IPS-NIHi11 (cell line): ENCODE measurements at places on chromosomes 16 and 17.

- no peak for DNase-seq
These were observed 29.1 kb upstream of the ERN1 start for GRCh38 chr17:64158831-64159590.

GRCh38 chr16:77322757-77323156 lies 112.1 kb downstream of the ADAMTS18 start:
- no peak for DNase-seq

DNA sequence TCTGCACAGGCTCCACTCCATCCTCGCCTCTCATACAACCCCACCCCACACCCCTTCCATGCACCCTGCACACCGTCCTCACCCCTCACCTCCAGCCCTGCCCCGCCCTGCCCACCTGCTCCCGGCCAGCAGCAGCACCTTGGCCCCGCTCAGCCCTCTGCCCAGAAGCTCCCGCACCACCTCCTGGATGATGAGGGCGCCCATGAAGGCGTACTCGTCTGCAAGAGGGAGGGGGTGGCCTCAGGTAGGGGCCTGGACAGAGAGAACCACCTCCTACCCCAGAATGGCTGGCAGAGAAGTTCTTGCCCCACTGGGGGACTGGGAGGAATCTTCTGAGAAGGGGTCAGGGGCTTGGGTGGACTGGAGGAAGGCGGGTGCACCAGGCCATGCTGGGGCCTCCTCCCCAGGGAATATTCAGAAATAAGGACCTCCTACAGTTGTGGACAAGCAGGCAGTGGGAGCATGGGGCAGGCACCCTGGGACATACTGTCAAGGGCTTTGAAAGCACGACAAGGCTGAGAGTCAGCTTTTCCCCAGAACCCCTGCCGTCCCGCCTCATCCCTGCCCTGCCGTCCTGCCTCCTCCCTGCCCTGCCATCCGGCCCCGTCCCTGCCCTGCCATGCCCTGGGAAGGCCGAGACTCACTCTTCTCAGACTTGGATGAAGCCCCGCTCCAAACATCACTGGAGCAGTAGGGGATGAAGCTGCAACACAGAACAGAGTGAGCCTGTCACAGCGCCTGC lies 3.1 kb downstream of the NOTUM start:
- no peak for DNase-seq

DNA sequence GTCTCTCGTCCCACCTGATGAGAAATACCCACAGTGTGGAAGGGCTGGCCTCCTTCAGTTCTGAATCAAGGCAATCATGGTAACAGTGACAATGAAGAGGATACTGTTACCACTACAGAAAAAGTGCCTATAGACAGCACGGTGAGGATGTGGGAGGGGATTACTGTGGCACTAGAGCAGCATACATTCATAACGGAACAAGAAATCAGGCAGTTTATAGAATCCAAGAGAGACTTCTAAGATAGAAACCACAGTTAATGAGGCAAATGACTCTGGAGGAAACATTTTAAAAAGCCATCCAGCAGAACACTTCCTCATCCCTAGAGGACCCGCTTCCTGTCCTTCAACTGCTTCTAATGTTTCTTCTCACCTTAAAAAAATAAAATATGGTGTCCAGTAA lies 2.7 kb downstream of the RUSF1 start:
- DNase-seq, result no peak

DNA sequence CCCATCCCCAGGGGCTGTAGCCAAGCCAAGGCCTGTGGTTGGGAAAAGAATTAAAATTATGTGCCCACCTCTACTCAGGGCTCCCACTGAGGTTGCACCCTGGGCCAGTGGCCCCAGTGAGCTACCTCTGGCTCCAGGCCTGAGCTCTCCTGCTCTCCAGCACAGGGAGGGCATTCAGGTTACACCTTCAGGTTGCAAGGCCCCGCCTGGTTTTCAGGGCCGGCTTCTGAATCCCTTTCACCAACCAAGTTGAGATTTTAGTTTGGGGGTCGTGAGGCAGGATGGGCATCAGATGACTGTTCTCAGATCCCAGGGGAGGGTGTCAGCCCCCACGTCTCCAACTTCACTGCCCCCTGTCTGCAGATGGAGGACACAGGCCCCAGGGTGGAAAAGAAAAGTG lies 8.0 kb upstream of the KATNB1 start:
- no peak for DNase-seq

DNA sequence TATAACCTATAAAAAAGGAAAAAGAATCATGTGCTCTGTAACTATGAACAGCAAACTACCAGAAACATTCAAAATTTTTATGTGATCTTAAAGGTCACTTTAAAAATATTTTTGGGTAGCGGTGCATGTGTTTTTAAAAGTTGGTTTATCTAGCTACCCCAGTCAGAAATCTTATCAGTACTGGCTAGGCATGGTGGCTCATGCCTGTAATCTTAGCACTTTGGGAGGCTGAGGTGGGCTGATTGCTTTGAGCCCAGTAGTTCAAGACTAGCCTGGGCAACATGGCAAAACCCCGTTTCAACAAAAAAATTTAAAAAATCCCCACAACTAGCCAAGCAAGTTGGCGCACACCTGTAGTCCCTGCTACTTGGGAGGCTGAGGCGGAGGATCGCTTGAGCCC lies 3.7 kb downstream of the CAPNS2 start:
- DNase-seq, result no peak

DNA sequence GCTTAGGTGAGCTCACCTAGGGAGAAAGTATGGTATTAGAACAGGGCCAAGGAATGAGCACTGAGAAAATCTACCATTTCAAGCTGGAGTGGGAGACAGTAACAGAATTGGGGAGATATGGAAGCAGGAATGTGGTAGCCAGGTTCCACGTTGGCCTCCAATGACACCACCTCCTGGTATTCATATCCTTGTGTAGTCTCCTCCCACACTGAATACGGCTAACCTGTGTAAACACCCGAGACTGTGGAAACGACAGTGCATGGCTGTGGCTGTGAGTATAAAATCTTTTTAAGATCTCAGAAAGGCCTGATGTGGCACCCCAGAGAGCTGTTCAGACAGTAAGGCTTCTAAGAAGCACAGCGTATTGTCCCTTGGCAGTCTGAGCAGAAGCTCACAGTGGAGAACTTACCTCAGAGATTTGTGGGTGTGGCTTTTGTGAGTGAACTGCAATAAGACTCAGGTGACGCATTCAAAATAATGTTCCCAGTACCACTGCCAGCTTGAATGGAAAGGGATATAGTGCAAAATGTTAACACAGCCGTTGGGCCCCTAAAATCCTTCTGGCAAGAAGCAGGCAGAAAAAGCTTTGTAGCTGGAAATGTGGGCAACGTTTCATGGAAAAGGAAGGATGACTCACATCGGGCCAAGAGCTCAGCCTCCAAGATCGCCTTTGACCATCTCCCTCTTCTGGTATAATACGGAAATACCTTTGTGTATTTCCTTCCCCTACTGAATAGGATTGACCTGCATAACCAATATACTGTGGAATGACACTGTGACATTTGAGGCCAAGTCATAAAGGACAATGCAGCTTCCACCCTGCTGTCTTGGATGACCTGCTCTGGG lies 14.4 kb downstream of the SDR42E1 start:
- peak; percentile 50 for DNase-seq

- DNase-seq, result peak; percentile 21
These were observed 290 bp downstream of the TOB1 start for GRCh38 chr17:50865868-50866260.

DNA sequence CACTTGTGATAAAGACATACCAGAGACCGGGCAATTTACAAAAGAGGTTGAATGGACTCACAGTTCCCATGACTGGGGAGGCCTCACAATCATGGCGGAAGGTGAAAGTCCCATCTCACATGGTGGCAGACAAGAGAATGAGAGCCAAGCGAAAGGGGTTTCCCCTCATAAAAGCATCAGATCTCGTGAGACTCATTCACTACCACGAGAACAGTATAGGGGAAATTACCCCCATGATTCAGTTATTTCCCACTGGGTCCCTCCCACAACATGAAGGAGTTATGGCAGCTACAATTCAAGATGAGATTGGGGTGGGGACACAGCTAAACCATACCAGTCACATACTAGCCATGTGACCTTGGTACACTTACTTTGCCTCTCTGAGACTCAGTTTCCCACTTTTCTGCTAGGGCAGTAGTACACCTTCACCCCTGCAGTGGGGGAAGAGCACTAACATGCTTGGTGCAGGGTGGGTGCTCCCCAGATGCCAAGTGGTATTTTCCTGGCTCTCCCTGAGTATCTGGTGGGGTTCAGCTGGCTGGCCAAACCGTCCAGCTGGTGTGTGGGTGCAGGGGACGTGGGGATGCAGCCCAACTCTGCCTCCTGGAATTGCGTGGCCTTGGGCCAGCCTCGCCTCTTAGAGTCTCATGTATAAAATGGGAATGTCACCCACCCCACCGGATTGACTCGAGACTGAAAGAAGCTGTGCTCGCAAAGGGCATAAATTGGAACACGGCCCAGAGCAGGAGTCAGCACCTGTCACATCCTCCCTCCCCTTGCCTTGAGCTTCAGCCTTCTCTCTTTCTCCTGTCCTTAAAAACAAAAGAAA lies 364.1 kb downstream of the CPPED1 start:
- DNase-seq, result no peak

- DNase-seq, result no peak
These were observed 88.6 kb downstream of the AMFR start for GRCh38 chr16:56336711-56337110.

DNA sequence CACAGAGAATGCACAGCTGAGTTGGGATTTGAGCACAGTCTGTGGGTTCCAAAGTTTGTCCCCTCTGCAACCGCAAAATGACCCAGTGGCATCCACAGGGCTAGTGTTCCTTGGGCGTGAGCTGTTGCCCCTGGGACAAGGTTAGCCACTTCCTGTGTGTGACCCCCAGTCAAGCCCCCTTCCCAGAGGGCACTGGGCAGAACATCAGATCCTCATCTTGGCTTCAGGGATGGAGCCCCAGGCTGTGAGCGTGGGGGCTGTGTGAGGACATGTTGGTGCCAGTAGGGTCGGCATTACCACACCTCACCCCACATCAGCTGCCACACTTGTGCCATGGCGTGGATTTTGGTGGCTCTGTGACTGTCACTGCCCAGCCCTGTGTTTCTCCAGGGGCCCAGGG lies 55.3 kb downstream of the USP22 start:
- DNase-seq, result no peak

- no peak for DNase-seq
These were observed 17.2 kb upstream of the FOXF1 start for GRCh38 chr16:86492961-86493629.

DNA sequence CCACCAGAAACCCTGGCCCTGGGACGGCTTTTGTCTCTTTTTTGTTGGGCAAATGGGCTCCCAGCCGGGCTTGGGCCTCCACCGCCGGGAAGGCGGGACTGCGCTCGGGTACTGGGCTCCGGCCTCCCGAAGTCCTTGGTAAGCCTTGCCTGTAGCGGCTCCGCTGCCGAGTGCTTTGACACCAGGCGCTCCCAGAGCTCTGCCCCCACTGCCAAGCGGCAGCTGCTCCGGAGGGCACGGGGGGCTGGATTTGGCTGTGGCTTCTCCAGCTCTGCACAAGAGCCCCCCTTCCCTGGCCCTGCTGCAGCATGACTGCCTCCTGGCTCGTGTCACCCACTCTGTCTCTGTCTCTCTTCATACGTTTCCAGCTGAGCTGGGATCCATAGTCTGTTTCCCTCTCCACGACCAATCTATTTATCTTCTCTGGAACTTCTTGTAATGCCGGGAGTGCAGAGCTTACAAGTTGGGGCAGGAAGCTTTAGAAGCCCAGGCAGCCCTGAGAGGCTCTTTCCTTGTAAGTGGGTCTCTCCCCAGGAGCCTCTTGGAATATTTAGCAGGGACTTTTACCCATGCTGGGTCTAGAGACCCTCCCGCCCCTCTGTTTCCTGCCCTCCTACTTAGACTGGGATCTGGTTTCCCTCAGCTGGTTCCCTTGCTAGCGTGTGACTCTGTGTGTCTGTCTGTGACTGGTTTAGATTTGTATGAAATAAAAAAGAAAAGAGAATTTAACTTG lies 246.9 kb upstream of the GSE1 start:
- peak; percentile 71 for DNase-seq

DNA sequence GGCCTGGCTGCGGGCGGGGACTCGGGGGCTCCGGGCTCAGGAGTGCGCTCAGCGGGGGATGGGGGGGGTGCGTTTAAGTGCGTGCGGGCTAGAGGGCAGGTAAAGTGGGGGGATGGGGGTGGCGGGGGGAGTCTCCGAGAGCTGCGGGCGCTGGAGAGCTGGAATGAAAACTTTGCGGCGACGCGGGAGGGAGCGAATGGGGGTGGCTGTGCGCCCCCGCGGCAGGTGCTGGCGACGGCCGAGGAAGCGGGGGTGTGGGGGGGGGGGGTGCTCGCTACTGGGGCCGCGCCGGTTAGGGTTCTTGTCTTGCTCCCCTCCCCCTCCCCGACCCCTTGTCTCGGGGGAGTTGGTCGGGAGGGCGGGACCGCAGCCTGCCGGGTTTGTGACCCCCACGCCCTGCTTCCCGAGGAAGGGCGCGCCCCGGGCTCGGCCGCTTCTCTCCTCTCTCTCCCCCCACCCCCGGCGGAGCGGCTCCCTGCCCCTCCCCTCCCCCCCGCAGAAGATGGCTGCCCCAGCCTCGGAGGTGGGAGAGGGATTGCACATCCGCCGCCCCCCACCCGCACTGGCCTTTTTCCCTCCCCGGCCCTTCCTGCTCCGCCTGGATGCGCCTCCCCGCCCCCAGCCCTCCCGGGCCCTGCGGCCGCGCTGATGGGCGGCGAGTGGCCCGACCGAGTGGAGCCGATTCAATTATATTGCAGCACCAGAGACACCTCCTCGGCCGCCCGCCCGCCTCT lies 649 bp downstream of the GSE1 start:
- DNase-seq, result peak; percentile 65

- no peak for DNase-seq
These were observed 162.8 kb upstream of the CDH11 start for GRCh38 chr16:65284626-65285025.

GRCh38 chr16:69812688-69813014 lies 50.5 kb downstream of the WWP2 start:
- DNase-seq, result no peak

DNA sequence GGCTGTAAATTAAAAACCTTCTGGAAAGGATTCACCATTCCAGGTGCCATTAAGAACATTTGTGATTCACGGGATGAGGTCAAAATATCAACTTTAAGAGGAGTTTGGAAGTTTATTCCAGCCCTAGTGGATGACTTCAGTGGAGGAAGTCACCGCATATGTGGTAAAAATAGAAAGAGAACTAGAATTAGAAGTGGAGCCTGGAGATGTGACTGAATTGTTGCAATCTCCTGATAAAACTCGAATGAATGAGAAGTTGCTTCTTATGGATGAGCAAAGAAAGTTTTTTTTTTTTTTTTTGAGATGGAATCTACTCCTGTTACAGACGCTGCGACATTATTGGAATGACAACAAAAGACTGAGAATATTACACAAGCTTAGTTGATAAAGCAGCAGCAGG lies 26.7 kb downstream of the CCL4 start:
- DNase-seq, result no peak
